ENCODE measurements at places on chromosomes 5 and 9. TPM values are rescaled to one million over a fixed set of nuclear protein-coding genes. Genes with fewer than 3 reads are reported as not detected.

DNA sequence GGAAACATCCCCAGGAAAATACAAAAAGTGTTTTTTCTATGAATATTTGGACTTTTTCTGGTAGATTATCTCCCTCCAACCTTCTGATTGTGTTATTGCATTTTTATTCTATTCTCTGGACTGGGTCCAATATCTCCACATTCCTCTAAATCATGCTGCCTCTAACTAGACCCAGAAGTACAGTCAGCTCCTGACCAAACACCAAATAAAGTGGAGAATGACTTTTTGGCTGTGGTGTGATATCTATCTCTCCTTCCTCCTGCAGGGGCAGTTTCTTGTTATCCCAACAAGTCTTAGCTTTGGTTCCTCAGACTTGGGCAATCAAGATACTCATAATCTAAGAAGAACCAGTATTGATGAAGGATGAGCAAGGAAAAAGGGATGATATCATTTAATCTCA lies 3.2 kb upstream of the RAI14 start:
- peaks cover 11% of the 10 kb centered on the region for H3K4me1 ChIP-seq
- H3K27me3 ChIP-seq, result no peaks in the 10 kb centered on the region
- H3K4me3 ChIP-seq, result no peak overlapping the region
- H3K27ac ChIP-seq, result no peak overlapping the region
- H3K36me3 ChIP-seq, result no peaks in the 10 kb centered on the region

- H3K4me1 ChIP-seq, result no peaks in the 10 kb centered on the region
- no peak overlapping the region for H3K4me3 ChIP-seq
- H3K36me3 ChIP-seq, result no peaks in the 10 kb centered on the region
- no peak for DNase-seq
- H3K27ac ChIP-seq, result no peak overlapping the region
- no peaks in the 10 kb centered on the region for H3K27me3 ChIP-seq
These were observed 132.3 kb upstream of the TAF11L2 start for GRCh38 chr5:17365811-17366138.

- DNase-seq, result no peak
- H3K4me3 ChIP-seq, result no peak overlapping the region
These were observed 51.6 kb downstream of the ALG2 start for GRCh38 chr9:99169982-99170761.

GRCh38 chr9:113446323-113446740 lies 17.2 kb upstream of the RGS3 start:
- no peak for DNase-seq
- no peak overlapping the region for H3K27ac ChIP-seq
- no peaks in the 10 kb centered on the region for H3K36me3 ChIP-seq
- H3K4me1 ChIP-seq, result peaks cover 5% of the 10 kb centered on the region
- no peak overlapping the region for H3K4me3 ChIP-seq

GRCh38 chr9:16178294-16178693 lies 625.5 kb downstream of the CCDC171 start:
- no peak for DNase-seq
- H3K36me3 ChIP-seq, result no peaks in the 10 kb centered on the region
- H3K27me3 ChIP-seq, result no peaks in the 10 kb centered on the region
- no peaks in the 10 kb centered on the region for H3K4me1 ChIP-seq
- H3K27ac ChIP-seq, result no peak overlapping the region

- no peak for DNase-seq
- H3K4me1 ChIP-seq, result no peaks in the 10 kb centered on the region
- no peak overlapping the region for H3K27ac ChIP-seq
- H3K4me3 ChIP-seq, result no peak overlapping the region
These were observed 135.9 kb upstream of the MAN2A1 start for GRCh38 chr5:109553846-109554245.

- no peak overlapping the region for H3K4me3 ChIP-seq
- H3K4me1 ChIP-seq, result peaks cover 9% of the 10 kb centered on the region
- no peaks in the 10 kb centered on the region for H3K27me3 ChIP-seq
These were observed 248.9 kb downstream of the PIK3R1 start for GRCh38 chr5:68464424-68464823.

- peaks cover 24% of the 10 kb centered on the region for H3K4me1 ChIP-seq
- no peak overlapping the region for H3K4me3 ChIP-seq
- no peaks in the 10 kb centered on the region for H3K27me3 ChIP-seq
- peak overlapping the region; percentile 79 for H3K27ac ChIP-seq
These were observed 53.2 kb downstream of the ZNF474 start for GRCh38 chr5:122182491-122182921.

GRCh38 chr5:43099640-43100039 lies 21.1 kb upstream of the ZNF131 start:
- no peak for DNase-seq
- no peaks in the 10 kb centered on the region for H3K36me3 ChIP-seq
- no peak overlapping the region for H3K4me3 ChIP-seq
- H3K4me1 ChIP-seq, result no peaks in the 10 kb centered on the region
- H3K27me3 ChIP-seq, result no peaks in the 10 kb centered on the region
- H3K27ac ChIP-seq, result no peak overlapping the region

- H3K4me3 ChIP-seq, result no peak overlapping the region
- H3K27ac ChIP-seq, result no peak overlapping the region
- H3K27me3 ChIP-seq, result no peaks in the 10 kb centered on the region
- DNase-seq, result no peak
These were observed 601.3 kb downstream of the PSAT1 start for GRCh38 chr9:78898234-78898633.

DNA sequence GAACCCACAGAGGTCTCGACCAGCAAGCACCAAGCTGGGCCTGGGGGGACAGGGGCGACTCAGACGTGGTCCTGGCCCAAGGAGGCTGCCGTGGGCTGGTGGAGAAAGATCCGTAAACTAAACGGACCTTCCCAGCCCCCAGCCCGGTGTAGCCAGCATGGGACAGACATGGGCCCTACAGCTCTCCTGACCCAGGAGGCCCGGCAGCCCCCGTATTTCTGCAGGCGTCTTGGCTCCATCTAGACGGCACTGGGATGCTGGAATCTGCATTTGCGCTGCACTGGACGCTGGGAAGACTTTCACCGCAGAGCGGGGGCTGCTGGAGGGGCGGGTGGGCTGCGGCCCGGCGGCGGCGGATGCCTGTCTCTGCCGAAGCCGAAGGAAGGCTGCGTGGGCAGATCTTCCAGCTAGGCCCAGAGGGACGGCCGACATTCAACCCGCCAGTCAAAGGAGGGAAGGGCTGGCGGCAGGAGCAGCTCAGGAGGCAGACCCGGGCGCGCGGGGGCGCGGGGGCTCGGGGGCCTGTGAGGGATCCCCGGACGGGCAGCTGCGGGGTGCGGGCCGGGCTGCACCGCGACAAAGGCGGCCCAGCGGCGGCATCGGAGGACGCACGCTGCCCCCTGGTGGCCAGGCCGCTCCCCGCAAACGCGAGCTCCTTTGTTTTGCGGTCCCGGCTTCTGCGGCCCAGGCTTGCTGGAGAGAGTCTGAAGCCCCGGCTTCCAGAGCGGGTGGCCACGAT lies 266.2 kb downstream of the NSG2 start:
- H3K4me1 ChIP-seq, result peaks cover 4% of the 10 kb centered on the region
- DNase-seq, result peak; percentile 60
- H3K27me3 ChIP-seq, result peaks cover 3% of the 10 kb centered on the region
- H3K27ac ChIP-seq, result no peak overlapping the region
- H3K36me3 ChIP-seq, result no peaks in the 10 kb centered on the region
- H3K4me3 ChIP-seq, result no peak overlapping the region

DNA sequence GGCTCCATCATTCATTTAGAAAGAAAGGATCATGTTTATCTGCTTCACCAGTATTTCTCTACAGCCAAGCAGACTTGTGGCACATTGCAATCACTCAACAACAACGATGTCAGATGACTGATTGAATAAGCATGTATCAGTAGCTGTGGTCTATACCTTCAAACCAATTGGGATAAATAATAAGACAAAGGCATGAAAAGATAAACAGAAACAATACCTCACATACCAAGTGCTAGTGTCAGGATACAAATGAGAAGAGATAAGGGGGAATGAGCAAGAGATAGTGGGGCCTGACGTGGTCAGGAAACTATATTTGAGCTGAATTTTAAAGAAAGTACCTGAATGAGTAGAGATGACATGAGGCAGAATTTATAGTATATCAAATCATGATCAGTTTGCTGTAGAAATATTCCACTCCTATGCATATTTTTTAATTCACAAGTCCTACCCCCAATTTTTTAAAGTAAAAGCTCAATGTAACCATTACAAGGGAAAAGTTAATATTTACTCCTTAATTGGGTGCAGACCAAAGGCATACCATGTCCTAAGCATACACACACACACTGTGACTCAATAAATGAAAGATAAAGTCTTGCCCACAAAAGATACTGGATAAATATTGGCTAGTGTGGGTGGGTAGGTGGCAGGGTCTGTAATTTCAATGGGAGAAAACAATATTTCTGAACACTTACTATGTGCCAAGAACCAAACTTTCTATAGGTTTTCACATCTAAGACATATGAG lies 284.5 kb downstream of the SPOCK1 start:
- no peak overlapping the region for H3K27ac ChIP-seq
- H3K36me3 ChIP-seq, result no peaks in the 10 kb centered on the region
- no peaks in the 10 kb centered on the region for H3K4me1 ChIP-seq
- DNase-seq, result no peak
- H3K4me3 ChIP-seq, result no peak overlapping the region

- H3K4me3 ChIP-seq, result no peak overlapping the region
- no peak for DNase-seq
These were observed 49.4 kb upstream of the SPATA31C2 start for GRCh38 chr9:88187631-88188030.

DNA sequence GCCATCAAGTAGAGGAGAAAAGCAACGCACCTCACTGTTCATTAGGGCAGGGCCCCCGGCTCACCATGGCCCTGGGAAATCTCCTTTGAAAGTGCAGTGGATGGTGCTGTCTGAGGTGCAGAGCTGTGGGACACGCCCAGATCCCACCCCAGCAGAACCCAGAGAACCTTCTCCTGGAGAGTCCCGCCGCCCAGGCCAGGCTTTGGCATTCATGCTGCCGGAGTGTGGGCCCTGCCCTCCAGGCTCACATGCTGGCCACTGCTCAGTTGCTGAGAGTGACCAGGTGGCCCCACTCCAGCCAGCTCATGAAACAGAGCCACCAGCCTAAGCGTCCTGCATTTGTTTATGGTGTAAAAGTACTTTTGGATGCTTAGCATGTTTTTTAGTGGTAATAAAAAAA lies 23.8 kb upstream of the LRRC14B start:
- no peaks in the 10 kb centered on the region for H3K4me1 ChIP-seq
- no peak for DNase-seq
- no peaks in the 10 kb centered on the region for H3K36me3 ChIP-seq
- no peak overlapping the region for H3K27ac ChIP-seq
- H3K4me3 ChIP-seq, result no peak overlapping the region
- no peaks in the 10 kb centered on the region for H3K27me3 ChIP-seq

GRCh38 chr9:121472446-121472845 lies 27.2 kb downstream of the GGTA1 start:
- no peaks in the 10 kb centered on the region for H3K36me3 ChIP-seq
- no peaks in the 10 kb centered on the region for H3K27me3 ChIP-seq
- H3K4me1 ChIP-seq, result no peaks in the 10 kb centered on the region
- H3K27ac ChIP-seq, result no peak overlapping the region

DNA sequence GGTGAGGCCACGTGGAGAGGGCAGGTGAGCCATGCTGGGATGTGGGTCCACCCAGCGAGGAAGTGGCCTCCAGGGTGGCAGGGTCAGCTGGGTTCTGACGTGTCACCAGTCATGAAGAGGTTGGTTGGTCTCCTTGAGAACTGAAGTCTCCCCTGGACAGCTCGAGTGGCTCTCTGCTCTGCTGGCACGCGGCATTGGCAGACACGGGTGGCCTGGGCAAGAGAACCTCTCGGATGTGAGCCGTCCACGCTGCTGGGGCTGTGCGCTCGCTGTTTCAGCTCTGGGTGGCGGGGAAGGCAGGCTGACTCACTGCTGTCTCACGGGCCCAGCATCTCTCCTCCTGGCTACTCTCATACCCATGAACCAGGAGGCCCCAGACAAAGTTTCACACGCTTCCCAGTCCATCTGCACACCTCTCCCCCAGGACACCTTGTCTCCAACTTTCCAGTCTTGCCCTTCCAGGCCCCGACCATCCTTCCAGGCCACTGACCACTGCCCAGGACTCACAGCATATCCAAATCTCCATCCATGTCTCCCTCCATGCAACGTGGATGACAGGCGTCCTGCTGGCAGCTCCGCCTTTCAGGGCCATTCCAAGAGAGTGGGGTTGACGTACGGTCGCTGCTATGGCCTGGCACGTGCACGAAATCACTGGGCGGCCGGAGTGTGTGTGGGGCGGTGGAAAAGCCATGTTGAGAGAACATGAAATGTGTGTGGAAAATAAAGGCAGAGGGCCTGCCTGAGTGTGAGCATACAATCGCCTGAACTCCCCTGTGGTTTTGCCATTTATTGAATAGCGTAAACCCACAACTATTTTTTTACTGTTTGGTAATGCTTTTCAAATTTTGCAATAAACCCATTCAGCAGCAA lies 145.0 kb upstream of the COL5A1 start:
- no peak overlapping the region for H3K27ac ChIP-seq
- no peak overlapping the region for H3K4me3 ChIP-seq

GRCh38 chr9:91864380-91864779 lies 85.6 kb downstream of the ROR2 start:
- no peak overlapping the region for H3K4me3 ChIP-seq
- no peaks in the 10 kb centered on the region for H3K27me3 ChIP-seq
- no peaks in the 10 kb centered on the region for H3K36me3 ChIP-seq

DNA sequence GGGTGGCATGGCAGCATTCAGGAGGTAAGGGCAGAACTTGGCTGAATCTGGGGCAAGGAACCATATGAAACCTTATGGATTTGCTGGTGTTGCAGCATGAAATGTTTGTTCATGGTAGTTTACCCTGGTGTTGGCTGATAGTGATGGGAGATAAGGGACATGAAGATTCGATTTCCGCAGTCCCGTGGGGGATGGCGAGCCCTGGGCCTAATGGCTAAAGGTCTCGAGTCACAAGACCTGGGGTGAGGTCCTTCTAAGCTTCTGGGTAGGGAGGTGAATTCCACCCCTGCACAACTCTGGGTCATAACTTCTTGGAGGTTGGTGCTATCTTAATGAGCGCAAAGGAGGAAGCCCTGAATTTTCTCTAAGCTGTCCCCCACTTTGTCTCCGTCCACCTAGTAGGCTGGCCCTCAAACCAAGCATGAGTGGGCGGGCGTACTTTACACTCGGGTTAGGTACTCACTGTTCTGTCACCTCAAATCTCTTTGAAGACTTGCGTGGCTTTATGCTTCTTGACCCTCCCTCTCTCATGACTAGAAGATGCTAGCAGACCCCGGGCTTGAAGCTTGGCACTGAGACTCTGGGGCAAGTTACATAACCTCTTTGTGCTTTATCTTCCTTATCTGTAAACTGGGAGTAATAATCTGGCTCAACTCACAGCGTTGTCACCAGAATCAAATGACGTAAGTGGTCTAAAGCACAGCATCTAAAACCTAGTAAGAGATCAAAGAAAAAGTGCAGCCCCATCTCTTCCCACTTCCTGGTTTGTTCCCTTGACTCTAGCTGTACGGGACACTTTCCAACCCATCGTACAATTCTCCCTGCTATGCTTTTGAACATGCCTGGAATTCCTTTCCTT lies 72.5 kb downstream of the BASP1 start:
- no peak overlapping the region for H3K27ac ChIP-seq
- no peaks in the 10 kb centered on the region for H3K27me3 ChIP-seq
- no peaks in the 10 kb centered on the region for H3K4me1 ChIP-seq
- no peak overlapping the region for H3K4me3 ChIP-seq

Gene IL3
- total RNA-seq, result not detected

Gene SLC6A19
- not detected for total RNA-seq

Gene BARX1
- 2.1 TPM for total RNA-seq

Gene WDR31
- total RNA-seq, result 3.8 TPM

Gene PCDHB11
- 3.4 TPM for total RNA-seq

Measured in thyroid gland (tissue), 4 donors.